Activated naive CD4-positive, alpha-beta T cell treated with anti-CD3 and anti-CD28 coated beads for 36 hours (primary cell): ENCODE measurements at places on chromosomes 16 and 17. TPM values are rescaled to one million over a fixed set of nuclear protein-coding genes. Genes with fewer than 3 reads are reported as not detected.

Gene PABPN1L
- total RNA-seq = not detected

Gene TEX19
- total RNA-seq = 0.21 TPM

Gene NPIPB13
- total RNA-seq = 5.7 TPM

Gene TOM1L2
- total RNA-seq = 9.8 TPM

Gene ZFPM1
- 11.0 TPM for total RNA-seq

Gene ZNF423
- 0.05 TPM for total RNA-seq

Gene TP53TG3F
- total RNA-seq = not detected

Gene BRICD5
- total RNA-seq = 3.1 TPM

Gene MRTFB
- total RNA-seq = 8.2 TPM

Gene IL32
- total RNA-seq = 991 TPM

Gene SLC22A31
- total RNA-seq = 0.64 TPM

Gene PLEKHH3
- total RNA-seq = 0.77 TPM

Gene UBE2O
- total RNA-seq = 18.8 TPM

Gene NRN1L
- not detected for total RNA-seq

Gene EZH1
- 34.0 TPM for total RNA-seq

Gene SYT17
- not detected for total RNA-seq

DNA sequence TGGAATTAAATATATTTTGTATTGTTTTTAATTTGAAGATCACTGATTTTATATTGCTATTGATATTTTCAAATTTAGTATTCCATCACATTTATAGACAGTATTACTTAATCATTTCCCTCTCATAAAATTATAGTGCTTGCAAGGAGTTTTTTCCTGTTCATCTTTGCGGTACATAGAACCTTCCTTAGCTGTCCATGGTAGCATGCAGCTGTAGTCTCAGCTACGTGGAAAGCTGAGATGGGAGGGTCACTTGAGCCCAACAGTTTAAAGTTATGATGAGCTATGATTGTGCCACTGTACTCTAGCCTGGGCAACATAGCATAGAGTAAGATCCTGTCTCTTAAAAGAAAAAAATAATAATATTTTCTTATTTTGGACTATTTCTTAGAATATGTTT, 215.8 kb upstream of the CHMP6 start:
- DNase-seq = no peak

DNA sequence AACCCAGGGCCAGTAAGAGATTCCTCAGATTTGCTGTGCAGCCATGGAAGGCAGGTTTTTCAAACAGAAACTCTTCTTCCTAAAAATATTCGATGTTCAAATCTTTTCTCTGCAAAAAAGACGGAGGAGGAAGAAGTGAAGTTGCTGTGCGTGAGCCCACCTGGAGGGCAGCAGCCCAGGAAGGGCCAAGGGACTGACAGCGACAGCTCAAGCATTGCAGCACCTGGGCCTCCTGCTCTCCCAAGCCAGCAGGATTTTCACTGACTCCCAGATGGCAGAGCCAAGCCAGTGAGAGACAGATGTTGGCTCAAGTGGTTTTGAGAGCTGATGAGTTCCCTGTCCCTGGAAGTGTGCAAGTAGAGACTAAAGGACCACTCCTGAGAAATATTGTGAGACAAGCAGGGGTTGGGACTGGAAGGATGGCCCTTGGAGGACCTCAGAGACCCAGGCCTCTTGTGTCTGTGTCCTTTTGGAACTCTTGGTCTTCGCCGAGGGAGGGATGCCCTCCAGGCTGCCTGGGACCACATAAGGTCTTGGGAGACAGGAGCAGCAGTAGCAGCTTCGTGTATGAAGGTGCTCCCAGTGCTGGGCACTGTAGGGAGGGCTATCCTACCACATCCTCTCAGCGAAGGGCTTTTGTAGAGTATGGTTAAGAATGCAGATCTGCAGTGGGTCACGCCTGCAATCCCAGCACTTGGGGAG, 29.3 kb upstream of the TNFRSF13B start:
- no peak for DNase-seq

- DNase-seq = no peak
These were observed 10.1 kb upstream of the CD300LF start for GRCh38 chr17:74722782-74723181.

DNA sequence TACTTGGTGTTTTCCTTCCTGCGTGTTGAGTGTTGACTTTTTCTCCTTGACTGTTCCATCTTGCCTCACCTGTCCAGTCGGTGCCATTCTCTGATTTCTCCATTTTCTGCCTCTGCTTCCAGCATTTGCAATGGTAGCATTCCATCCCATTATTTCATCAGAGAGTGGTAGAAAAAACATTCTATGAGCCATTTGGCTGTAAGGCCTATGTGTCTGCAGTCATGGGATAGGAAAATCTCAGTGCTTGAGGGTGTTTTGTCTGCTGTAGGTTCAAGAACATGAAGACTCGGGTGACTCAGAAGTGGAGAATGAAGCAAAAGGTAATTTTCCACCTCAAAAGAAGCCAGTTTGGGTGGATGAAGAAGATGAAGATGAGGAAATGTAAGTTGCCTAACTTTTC, 2.7 kb downstream of the UTP18 start:
- DNase-seq = no peak

DNA sequence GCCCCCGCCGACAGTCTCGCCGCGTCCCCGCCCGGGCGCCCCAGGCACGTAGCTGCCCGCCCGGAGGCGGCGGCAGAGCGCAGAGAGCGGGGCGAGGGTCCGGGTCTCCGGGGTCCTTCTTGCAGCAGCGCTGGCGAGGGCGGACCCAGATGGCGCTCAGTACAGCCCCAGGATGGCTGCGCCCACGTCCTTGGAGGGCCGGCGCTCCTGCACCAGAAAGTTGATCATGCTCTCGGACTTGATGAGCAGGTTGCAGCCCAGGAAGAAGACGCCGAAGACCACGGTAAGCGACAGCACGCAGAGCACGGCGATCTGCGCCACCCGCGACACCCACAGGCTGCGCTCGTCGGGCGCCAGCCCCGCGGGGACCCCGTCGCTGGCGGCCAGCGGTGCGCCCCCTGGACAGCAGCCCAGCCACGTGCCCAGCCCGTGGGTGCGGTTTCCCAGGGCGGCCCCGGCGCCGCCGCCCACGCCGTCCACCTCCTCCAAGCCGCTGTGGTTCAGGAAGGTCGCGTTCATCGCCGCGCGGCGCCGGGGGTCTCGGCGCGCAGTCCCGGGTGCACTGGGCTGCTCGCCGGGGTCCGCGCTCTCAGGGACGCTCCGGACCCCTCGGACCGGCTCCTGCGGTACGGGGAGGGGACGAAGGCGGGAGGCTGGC, 435 bp downstream of the RPRML start:
- DNase-seq = no peak

- DNase-seq = no peak
These were observed 73.4 kb upstream of the COX10 start for GRCh38 chr17:13995856-13996271.

- DNase-seq = no peak
These were observed 6.7 kb upstream of the TLCD3A start for GRCh38 chr17:725746-726145.

- no peak for DNase-seq
These were observed 1.7 kb downstream of the ANKRD13B start for GRCh38 chr17:29594519-29595090.

DNA sequence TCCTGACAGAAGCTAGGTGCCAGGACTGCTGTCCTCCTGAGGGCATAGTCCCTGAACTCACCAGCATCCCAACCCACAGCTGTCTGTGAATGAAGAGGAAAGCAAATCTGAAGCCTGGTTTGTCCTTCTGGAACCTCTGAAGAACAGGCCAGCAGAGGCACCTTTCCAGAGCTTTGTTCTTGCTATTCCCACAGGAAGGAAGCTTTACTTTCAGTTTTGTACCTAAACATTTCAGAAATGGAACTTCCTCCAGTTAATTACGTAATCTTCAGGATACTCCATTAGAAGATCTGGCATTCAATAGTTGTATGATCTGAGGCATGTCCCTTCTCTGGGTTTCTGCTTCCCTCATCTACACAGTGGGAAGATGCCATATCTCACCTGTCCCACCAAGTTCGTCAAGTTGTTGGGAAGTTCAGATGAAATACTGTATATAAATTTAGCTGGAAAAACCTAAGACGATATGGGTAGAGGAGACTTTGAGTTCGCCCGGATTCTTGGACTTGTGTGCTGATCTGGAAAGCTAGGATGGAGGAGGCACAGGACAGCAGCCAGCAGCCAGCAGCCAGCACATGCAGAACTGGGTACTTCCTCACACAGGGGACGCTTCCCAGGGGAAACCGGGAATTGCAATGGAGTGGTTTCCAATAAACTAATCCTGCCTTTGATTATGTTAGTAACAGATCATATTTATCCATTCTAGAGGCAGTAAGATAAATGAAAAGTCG, 22.4 kb downstream of the NXPH3 start:
- DNase-seq = no peak

- DNase-seq = no peak
These were observed 104.3 kb downstream of the STXBP4 start for GRCh38 chr17:55072898-55073297.

- peak; percentile 72 for DNase-seq
These were observed 51.8 kb downstream of the SMPD3 start for GRCh38 chr16:68396481-68396880.

- no peak for DNase-seq
These were observed 110.4 kb downstream of the MSI2 start for GRCh38 chr17:57366558-57367351.

GRCh38 chr17:68200689-68201417, 47.0 kb upstream of the AMZ2 start:
- DNase-seq = peak; percentile 81

GRCh38 chr16:55711959-55712876, 56.4 kb downstream of the SLC6A2 start:
- DNase-seq = peak; percentile 74

DNA sequence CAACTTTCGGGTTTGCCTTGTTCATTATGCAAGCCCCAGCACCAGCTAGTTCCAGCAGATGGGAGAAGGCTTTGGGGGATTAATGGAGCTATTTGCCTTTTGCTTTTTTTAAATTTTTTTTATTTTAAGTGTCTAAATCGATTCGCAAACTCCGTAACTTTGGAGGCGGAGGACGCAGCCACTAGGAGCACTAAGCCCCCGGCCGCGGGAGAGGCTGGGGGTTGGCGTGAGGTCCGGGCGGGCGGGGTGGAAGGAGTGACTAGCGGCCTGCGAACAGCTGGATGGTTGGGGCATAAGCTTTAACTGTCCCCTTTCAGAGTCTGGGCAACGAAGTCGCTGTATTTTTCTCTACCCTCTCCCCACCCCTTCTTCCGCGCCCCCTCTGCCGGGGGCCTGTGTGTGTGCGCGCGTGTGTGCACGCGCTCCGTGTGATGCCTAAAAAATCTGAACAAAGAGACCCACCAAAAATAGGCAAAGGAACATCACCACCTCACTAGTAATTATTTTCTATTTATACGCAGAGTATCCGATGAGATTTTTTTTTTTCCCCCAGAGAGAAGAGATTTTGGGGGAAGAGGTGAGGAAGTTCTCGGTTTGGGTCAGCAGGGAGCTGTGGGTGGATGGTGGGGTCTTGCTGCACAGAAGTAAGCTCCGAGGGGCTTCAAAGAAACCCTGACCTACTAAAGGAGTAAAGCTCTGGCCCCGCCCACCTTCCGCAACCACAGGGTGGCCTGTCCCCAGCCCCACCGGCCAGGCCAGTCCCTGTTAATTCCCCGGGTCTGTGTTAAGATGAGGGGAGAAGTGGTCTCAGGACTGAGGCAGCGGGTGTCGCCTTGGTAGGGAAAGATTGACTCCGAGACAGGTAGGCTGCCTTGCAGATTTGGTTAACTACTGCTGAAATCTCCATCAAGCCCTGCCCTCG, 2.3 kb downstream of the SHISA9 start:
- no peak for DNase-seq

GRCh38 chr17:69539781-69540319, 125.4 kb downstream of the MAP2K6 start:
- no peak for DNase-seq

DNA sequence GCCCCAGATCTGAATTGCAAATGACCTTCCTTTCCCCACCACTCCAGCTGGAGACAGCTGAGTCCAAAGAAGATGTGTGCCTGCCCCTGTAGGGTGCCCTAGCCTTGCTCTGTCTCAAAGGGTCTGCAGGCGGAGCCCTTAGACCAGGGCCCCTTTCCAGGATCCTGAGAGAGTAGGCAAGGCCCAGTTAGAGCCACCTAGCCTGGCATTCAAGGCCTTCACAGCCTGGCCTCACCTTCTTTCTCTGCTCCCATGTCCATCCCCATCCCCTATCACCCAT, 66.6 kb upstream of the LHX1 start:
- DNase-seq = no peak

GRCh38 chr17:68611353-68612208, 10.4 kb upstream of the FAM20A start:
- DNase-seq = no peak

DNA sequence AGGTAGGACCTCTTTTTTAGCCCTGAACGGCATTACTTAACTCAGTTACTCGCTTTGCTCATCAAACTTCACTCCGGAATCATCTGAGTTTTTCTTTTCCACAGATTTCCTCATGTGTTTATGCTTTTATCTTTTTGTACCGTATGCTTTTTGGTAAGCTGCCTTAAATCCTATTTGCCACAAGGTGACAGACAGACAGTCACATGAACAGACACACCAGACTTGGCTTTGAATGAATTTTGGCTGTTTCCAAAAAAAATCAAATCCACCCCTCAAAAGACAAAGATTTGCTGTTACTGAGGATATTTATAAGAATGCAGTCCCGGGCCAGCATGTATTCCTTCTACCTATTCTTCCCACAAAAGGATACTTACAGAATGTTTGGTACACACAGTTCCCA, 10.9 kb downstream of the GAS7 start:
- DNase-seq = no peak
